NCI-H1105 (cell line): ENCODE measurements at places on chromosomes 5 and 9.

- DNase-seq: no peak
These were observed 48.2 kb upstream of the ASS1 start for GRCh38 chr9:130396581-130396980.

DNA sequence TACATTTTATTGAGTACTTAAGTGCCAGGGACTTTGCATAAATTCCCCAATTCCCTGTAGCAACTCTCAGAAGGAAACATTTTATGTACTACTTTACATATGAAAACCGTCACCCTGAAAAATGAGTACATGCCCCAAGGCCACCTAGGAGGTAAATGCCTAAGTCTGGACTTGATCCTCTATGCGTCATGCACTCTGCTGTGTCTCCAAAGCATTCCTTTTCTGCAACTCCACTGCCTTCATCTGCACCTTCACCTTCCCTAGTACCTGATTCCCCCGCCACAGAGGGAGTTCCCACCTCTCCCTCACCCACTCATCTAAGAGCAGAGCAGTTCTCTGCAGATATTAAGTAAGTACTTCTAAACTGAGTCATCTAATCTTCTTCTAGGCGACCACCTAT is 75.2 kb upstream of the HRH2 start:
- DNase-seq: no peak

DNA sequence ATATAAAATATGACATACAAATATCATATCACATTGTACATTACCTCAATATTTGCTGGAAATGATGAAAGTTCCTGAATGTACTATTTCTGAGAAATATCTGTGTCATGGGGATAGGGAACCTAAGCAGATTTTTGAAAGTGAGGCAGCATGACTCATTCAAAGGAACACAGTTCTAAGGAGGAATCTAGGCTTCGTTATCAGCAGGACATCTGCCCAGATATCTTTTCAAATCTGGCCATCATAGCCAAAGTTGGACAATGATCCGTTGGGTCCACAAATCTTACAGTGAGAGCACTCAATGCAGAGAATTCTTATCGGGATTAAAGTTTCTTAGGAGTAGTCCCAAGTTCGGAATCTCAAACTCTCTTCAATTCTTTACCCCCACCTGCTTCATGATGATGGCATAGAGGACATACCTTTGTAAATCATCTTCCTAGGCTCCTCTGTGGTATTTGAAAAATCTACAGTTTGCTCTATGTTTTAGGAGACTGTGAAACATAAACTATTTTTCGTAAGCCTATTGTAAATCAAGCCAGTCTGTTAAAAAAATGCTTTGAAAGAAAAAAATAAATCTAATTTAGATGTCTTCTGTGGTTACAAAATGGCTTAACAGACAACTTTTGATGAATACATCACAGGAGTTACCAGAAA is 29.4 kb upstream of the ALDH1A1 start:
- no peak for DNase-seq

DNA sequence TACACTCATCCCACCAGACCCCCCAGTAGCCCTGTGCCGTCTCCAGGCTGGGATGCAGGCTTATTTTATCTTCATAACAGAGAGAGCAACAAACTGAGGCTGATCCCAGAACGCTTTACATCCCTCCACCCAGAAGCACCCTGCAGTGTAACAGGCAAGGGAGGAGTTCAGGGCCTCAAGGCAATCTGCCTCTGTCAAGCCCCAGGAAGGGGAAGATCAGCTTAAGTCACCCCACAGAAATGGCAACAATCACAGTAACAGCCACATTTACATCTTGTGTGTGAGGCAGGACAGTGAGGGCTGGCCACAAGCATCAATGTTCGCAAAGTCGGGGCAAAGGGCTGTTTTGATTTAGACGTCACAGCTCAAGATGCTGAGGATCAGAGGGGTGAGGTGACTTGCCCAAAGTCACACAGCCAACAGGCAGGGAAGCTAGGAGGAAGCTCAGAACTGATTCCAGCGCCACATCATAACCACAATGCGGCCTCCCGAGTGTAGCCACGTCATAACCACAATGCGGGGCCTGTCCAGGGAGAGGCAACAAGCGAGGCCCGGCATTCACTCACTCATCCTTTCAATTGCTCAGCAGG is 14.4 kb downstream of the STK10 start:
- no peak for DNase-seq

DNA sequence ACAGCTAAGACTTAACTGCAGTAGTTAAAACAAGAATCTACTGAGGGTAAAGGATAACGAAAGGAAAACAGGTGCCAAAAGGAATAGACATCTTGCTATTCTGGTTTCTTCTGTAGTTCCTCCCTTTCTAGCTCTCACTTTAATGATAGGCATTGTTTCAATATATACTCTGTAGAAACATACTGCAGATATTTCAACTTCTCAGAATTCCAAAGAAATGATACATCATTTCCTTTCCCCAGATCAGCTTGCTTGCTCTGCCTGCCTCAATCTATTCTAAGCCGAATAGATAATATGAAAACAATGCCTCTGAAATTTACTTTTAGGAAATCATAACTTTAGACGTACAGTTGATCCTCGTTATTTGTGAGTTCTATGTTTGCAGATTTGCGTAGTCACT is 46.3 kb downstream of the ACO1 start:
- DNase-seq: no peak

GRCh38 chr5:97087138-97087537 is 55.3 kb downstream of the LIX1 start:
- DNase-seq: no peak

GRCh38 chr5:74094096-74094781 is 468.2 kb downstream of the ARHGEF28 start:
- no peak for DNase-seq

- DNase-seq: no peak
These were observed 3.1 kb upstream of the ENTPD8 start for GRCh38 chr9:137444106-137444790.

- no peak for DNase-seq
These were observed 26.7 kb downstream of the POLR1E start for GRCh38 chr9:37512437-37512836.

- DNase-seq: no peak
These were observed 6.1 kb upstream of the ADGRD2 start for GRCh38 chr9:124444166-124444565.

GRCh38 chr5:141686648-141687416 is 4.8 kb upstream of the ARAP3 start:
- DNase-seq: no peak
